Activated T-cell treated with anti-CD3 and anti-CD28 coated beads for 1 hour (primary cell): ENCODE measurements at places on chromosomes 7 and 10.

- DNase-seq = no peak
These were observed 2.8 kb downstream of the TRAPPC14 start for GRCh38 chr7:100155553-100156317.

DNA sequence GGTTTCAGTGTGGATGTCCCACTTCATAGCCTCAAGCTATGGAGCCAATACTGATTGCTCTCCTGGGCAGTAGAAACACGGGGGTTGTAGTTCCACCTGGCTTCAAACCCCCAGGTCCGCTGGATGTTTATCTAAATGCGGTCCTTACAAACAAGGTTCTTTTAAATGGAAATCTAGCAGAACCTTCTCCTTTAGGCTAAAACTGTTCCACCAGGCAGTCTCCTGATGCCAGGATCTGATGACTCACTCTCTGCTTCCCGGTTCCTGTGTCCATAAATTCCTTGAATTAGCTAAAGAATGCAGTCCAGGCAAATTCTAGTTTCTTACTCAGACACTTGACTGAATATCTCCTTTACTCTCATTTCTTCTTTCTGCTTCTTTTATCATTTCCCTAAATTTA lies 108.4 kb upstream of the FAM3C start:
- DNase-seq = no peak

DNA sequence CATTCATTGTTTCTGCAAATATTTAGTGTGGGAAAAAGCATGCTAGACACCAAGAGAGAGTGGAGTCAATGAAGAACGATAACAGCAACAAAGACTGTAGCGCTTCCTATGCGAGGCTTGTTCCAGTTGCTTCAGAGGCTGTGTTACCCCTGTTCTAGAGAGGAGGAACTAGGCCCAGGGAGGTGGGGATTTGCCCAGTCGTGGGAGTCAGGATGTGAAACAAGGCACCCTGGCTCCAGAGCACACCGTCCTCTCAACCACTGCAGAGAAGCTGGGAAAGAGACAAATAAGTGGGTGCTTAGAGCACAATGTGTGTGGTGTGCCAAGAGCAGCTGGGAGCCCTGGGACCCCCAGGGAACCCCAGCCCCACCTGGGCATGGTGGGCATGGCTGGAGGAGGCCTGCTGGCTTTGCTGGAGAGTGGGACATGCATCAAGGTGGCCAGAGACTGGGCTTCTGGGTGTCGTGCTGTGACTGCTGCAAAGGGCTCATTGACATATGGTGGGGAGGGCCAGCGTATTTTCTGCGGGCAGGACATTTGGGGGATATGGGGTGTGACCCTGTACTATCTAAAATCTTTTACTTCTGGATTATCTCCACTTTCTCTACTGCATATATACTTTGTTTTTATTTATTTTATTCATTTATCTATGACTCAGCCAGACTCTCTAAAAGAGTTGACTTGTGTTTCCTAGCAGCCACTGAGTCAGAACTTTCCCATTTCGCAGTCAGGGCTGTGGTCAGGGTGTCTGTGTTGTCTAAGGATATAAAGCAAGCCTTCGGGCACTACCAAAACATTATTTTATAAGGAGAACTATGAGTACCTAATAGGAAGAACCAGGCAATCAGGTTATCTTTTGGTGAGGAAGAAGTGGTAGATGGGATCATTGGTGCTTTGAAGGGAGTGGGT lies 95.4 kb downstream of the TCF7L2 start:
- DNase-seq = no peak

- no peak for DNase-seq
These were observed 1055.9 kb downstream of the KCNMA1 start for GRCh38 chr10:76581506-76582256.

DNA sequence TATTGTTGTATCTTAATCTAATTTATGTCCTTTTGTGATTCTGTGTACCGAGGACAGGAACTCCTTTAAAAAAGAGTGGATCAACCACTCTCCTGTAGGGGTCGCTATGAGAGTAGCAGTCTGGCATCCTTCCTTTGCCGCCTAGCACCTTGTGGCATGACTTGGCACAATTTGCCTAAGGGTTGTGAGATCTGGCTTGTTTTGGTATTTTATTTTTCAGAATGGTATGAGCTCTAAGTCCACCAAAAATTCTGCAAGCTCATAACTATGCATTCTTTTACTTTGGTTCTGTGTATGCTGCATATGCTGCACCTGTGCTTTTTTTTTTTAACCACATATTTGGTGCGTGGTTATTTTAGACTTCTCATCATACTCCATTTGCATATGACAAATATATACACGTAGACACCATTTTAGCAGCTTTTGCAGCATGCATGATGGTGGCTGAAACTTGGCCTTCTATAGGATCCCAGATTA lies 112.8 kb downstream of the CDK14 start:
- no peak for DNase-seq

DNA sequence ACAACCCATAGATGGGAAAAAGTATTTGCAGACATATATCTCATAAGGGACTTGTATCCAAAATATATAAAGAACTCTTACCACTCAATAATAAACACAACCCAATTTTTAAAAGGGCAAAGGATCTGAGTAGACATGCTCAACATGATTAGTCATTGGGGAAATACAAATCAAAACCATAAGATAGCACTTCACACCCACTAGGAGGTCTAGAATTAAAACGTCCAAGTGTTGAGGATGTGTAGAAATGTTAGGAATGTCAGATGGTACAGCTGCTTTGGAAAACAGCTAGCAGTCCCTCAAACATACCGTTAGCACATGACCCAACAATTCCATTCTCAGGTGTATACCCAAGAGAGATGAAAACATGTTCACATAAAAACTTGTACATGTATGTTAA lies 8.3 kb downstream of the PSTK start:
- DNase-seq = no peak

- DNase-seq = no peak
These were observed 967.8 kb upstream of the SORCS1 start for GRCh38 chr10:108132303-108132702.

GRCh38 chr10:6130848-6131470 lies 42.1 kb downstream of the RBM17 start:
- DNase-seq = no peak

- no peak for DNase-seq
These were observed 44.9 kb downstream of the SEM1 start for GRCh38 chr7:96664793-96665192.

- no peak for DNase-seq
These were observed at the start of gene SH3PXD2A for GRCh38 chr10:103855424-103855823. Gene SH3PXD2A, minus strand, starts transcription at chr10:103855576. Its CDS starts 310 bp downstream, at chr10:103855266.

DNA sequence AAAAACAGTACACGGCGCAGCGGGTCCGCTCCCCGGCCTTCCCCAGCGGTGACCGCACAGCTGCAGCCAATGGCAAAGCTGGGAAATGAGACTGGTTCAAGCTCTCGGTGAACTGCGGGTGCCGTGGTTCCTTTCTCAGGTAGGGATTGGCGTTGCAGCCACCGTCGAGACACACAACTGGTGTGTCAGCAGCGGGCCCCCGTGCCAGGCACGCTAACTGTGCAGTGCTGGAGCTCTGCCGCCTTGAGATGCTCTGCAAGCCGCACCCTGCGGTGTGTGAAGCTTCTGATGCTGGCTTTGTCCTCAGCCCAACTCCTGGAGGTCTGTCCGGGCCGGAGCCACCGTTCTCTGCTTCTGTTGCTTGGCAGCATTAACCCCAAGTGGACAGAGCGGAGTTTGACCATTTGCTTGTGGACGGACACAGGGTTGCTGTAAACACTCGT lies 20.6 kb upstream of the NKX6-2 start:
- no peak for DNase-seq

DNA sequence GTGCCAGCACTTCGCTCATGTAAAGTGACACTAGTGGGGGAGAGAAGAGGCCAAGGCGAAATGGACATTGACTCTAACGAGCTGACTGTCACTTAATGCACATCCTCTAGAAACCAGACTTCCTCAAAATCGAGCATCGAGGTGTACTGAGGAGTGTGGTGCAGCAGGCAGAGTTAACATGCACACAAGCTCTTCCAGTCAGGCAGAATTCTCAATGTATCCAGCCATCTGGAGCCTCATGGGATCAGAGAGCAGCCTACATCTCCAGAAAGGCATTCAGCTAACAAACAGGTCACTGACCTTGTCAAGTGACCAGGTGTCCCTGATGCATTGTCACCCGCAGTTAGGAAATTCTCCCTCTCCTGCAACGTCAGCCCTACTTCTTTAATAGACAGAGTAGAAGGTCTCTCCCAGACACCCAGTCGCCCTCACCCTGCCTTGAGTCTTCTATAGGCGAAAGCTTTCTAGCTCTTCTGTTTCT lies 259.8 kb upstream of the AOAH start:
- DNase-seq = no peak

DNA sequence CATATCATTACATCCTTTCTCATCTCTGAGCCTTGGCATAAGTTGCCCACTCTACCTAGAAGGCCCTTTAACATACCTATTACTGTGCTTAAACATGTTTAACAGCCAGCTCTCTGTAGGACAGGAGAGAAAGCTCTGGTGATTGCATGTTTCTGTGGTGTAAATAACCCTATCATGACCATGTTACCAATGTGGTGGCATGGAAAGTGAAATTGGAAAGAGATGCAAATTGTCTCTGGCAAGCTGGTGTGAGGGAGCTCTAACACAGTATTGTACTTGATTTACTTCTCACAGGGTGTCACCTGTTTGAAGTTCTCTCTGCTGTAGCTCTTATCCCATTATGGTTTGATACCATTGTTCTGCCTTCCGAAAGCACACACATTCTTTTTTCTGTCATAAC lies 231.8 kb upstream of the DKK1 start:
- DNase-seq = no peak

- no peak for DNase-seq
These were observed 8.3 kb downstream of the FAM20C start for GRCh38 chr7:200704-201103.

- DNase-seq = no peak
These were observed 32.5 kb downstream of the CBX3 start for GRCh38 chr7:26233902-26234511.

DNA sequence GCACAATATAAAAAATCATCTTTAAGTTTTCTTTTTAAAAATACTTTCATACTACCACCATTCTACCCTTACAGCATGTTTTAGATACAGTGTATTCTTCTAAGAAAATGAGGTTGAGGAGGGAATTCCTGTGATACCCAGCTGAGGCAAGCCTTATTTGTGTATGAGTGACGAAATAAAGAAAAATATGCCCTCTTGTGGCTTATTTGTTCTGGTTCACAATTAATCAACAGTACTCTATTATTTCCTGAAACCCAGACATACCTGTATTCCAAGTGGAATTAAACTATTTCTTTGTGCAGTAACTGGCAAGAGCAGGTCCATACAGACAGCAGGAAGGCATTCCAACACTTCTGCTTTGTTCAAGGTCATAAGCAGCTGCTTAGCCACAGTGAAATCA lies 4.5 kb upstream of the SEMA3D start:
- DNase-seq = no peak

- no peak for DNase-seq
These were observed 1122.1 kb downstream of the XPNPEP1 start for GRCh38 chr10:108801220-108801619.

GRCh38 chr7:130877236-130877990 lies 143.4 kb upstream of the KLF14 start:
- no peak for DNase-seq

DNA sequence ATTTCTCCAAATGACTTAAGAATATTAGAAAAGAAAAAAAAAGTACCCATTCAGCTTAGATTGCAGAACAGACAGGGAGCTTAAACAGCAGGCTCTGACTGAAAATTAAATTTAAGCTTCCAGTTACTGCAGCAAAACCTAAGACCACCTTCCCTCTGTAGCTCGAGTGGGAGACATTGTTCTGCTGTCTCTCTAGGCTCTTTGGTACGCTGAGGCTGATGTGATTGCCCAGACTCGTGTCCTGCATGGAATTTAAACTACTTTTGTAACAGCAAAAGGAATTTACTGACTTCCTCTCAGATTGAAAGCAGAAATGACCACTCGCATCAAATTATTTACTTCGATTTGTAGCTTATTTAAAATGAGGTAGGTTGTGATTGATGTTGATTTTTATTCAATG lies 124.6 kb downstream of the LRRTM3 start:
- DNase-seq = no peak

- no peak for DNase-seq
These were observed 113.9 kb downstream of the ZNF438 start for GRCh38 chr10:30917789-30918188.

DNA sequence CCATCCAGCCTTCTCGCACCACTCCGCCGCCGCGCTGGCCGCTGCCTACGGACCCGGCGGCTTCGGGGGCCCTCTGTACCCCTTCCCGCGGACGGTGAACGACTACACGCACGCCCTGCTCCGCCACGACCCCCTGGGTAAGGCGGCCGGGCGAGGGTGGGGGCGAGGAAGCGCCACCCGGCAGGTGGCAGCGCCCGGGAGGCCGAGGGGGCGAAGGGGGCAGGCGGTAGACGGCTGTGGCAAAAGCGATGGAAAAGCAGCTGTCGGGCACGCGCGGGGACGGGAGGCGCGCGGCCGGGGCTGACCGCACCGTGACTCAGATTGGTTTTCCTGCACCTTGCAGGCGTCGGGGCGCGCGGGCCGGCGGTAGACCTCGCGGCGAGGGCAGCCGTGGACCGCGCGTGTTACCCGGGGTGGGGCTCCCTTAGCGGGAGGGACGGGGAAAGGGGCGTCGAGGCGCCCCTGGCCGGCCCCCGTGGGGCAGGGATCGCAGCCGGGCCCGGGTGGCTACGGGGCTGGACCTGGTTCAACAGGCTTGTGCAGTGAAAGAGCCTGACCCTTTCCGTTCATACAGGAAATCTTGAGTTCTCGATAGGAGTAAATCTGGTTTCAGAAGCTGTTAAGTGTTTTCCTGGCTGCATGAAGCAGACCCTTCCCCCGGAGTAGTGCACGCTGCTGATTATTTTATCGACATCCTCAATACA lies 608 bp downstream of the HHEX start:
- peak; percentile 37 for DNase-seq

DNA sequence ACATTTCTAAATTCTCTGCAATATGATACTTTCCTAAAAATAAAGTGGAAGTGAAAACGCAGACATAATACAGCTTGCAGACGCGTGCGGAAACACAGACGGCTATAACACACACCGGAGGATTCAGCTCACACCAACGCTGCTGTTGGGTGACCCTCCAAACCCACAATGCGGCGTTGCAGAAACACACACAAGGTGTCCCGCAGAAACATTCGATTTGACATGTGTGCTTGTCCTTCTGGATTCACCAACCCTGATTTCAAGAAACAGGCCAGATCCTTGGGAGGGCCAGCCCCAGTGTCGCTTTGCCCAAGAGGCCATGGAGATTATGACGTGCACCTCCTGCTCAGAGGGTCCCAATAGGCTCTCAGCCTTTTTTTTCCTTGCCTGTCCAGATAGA lies 136.7 kb upstream of the TCERG1L start:
- DNase-seq = no peak
